ENCODE measurements at places on chromosomes 3 and 15.

DNA sequence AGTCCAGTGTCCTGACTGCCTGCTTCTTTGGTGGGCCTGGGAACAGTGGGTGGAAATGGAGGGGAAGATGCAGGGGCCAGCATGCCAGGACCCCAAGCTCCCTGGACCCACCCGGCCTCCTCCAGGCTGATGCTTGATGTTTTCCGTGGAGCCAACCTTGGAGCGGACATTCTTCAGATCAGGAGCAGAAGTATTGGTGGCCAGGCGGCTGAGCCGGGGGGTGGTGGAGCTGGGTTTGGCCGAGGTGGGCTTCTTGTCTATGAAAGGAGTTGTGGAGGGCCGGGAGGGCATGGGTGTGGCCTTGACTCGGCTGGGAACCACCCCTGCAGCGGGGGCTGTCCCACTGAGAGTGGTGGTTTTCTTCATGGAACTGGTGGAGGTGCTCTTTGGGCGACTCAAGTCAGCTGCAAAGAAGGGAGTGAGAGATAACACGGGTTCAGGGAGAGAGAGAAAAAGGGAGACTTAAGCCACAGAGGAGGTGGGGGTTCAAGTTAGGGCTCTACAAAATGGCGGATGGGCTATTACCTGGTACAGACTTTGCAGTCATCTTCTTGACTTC is 67.8 kb downstream of the DHX30 start:
- DNase-seq: no peak

DNA sequence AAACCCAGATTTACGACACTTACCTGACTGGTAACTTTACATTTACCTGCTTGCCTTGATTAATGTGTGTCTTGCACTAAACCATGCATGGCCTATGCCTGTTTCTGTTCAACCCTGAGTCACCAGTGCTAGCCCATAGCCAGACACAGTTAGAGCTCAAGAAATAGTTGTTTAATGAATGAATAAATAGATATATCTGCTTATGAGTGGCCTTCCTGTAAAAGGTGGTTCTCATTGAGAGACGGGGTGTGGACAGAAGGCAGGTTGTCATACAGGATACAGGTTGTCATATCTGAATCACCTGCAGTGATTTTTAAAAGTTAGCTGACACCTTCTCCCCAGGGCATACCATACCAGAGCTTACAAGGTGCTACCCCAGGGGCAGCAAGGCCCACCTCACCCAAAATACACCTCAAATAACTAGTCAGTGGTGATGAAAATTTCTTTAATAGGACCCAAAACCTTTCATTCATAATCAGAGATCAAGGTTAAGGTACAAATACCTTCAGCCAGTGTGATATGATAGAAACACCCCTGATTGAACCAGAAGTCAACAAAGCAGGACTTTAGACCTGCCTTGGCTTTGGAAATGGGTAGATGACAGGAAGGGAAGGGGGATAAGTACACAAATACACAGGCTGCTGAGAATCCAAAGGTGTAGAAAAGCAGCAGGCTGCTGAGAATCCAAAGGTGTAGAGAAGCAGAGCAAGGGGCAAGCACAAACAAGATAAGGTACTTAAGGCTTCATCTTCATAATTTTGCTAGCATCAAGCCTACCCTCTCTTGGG is 45.4 kb upstream of the TSC22D2 start:
- no peak for DNase-seq

- DNase-seq: no peak
Measured at GRCh38 chr15:31241888-31242522, 84.6 kb upstream of the KLF13 start.

- no peak for DNase-seq
Measured at GRCh38 chr3:11641683-11642430, 1.9 kb downstream of the VGLL4 start.

- DNase-seq: no peak
Measured at GRCh38 chr15:29616512-29616911, 205.8 kb downstream of the TJP1 start.

DNA sequence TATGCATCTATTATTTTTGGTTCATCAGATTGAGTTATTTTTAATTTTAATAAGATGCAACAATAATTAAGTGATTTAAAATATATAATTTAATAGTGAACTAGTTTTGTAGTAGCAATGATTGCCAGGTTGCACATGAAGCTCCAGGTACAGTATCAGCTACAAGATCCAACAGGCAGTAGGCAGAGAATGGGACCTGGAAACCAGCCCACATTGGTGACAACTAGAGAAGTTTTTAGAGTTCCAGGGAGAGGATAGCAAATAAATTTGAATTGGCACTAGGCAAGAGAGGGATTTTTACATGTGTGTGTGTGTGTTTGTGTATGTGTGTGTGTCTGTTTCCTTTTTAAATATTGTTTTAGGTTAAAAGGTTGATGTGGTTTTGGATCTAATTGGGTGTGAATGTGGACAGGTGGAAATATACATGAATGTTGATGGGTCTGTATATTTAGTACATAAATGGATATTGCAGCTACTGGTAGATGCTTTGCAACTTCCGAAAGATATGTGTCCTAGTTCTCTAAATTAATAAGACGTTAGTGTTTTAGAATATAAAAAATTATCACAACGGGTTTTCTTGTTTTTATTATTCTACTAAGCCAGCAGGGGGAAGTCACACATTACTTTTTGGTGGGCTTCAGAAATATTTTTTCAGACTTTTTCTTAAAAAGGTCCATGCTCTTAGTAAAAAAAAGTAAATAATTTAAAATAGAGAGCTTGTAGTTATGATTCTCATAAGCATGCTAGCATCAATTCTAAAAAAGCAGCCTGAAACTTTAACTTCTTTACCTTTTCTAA is 110.1 kb upstream of the GBE1 start:
- no peak for DNase-seq

All from glomerular endothelial cell (primary cell).